ENCODE measurements at places on chromosomes 7 and 10. TPM values are rescaled to one million over a fixed set of nuclear protein-coding genes. Genes with fewer than 3 reads are reported as not detected.

The KDM7A gene
- 11.1 TPM for total RNA-seq

The PPIF gene
- total RNA-seq = 10.4 TPM

The ZNF488 gene
- total RNA-seq = 0.32 TPM

The HOGA1 gene
- 0.83 TPM for total RNA-seq

The SVOPL gene
- total RNA-seq = 0.08 TPM

The IFIT1B gene
- 0.43 TPM for total RNA-seq

The FGFR2 gene
- 100.0 TPM for total RNA-seq

The TMEM120A gene
- total RNA-seq = 23.2 TPM

The BTBD16 gene
- total RNA-seq = not detected

The UCN3 gene
- not detected for total RNA-seq

The GIMAP7 gene
- total RNA-seq = not detected

The GPER1 gene
- 4.5 TPM for total RNA-seq

The IDI2 gene
- total RNA-seq = not detected

The LIPJ gene
- total RNA-seq = not detected

The CRTAC1 gene
- not detected for total RNA-seq

All from motor neuron (in vitro differentiated cells).